Activated CD8-positive, alpha-beta memory T cell treated with anti-CD3 and anti-CD28 coated beads for 1 hour (primary cell): ENCODE measurements at places on chromosomes 1 and 21.

DNA sequence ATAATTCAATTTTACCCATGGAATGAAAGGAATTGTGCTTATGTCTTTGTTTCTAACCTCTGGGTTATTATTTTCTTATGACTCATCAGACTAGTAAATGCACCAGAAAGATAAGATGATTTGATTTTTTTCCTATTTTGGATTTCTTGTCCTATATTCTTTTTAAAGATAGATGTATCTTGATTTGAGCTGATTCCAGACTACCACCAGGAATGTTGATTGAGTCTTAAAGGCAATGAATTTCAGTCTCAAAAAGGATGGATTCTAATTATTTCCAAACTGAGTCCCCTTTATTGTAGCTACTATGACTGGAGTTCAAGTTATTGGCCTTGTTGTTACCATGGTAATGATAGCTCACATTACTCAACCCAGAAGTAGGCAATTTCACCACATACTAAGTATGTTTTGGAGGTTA lies 95.8 kb upstream of the RGS4 start:
- no peak for DNase-seq

GRCh38 chr1:191695865-191696264 lies 462.4 kb upstream of the RGS18 start:
- no peak for DNase-seq

GRCh38 chr1:34762474-34763141 lies 3.1 kb downstream of the GJB4 start:
- DNase-seq, result no peak

DNA sequence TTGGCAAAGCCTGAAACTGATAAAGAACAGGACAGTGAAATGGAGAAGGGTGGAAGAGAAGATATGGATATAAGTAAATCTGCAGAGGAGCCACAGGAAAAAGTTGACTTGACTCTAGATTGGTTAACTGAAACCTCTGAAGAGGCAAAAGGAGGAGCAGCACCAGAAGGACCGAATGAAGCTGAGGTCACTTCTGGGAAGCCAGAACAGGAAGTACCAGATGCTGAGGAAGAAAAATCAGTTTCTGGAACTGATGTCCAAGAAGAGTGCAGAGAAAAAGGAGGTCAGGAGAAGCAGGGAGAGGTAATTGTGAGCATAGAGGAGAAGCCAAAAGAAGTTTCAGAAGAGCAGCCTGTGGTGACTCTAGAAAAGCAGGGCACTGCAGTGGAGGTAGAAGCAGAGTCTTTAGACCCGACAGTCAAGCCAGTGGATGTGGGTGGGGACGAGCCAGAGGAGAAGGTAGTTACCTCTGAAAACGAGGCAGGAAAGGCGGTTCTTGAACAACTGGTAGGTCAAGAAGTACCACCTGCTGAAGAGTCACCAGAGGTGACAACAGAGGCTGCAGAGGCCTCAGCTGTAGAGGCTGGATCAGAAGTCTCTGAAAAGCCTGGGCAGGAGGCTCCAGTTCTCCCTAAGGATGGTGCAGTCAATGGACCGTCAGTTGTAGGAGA lies 16.3 kb downstream of the CCDC17 start:
- DNase-seq, result no peak

DNA sequence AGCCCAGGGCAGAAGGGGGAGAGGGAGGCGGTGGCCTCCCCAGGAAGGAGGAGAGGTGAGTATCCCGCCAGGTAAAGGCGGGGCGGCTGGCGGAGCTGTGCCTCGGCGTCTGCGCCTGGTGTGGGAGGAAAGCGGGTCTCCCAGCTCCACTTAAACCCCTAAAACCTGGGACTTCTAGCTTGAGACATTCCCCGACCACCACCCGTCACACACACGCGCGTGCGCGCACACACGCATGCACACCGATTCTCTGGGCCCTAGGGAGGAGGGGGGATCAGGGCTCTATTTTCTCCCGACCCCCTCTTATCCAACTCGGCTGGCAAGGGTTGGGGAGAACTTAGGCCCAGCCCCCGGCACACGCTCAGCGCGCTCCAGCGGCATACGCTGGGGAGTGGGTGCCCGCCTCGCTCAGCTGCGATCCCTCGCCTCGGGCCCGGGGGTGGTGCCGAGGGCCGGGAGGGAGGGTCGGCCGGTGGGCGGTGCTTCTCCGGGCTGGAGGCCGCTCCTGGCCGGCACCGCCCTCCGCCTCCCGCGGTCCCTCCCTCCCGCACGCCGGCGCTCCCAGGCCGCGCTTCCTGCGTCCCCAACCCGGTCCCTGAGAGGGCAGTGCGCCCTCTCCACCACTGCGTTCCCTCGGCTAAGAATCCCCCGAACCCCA lies at the start of gene TMEM51:
Gene TMEM51 (plus strand): TSS at position 564 of the 658 bp plus-strand sequence. CDS start 61,341 bp downstream, outside the sequence.
- DNase-seq, result no peak

GRCh38 chr1:17665950-17666720 lies 89.0 kb upstream of the ACTL8 start:
- DNase-seq, result no peak

DNA sequence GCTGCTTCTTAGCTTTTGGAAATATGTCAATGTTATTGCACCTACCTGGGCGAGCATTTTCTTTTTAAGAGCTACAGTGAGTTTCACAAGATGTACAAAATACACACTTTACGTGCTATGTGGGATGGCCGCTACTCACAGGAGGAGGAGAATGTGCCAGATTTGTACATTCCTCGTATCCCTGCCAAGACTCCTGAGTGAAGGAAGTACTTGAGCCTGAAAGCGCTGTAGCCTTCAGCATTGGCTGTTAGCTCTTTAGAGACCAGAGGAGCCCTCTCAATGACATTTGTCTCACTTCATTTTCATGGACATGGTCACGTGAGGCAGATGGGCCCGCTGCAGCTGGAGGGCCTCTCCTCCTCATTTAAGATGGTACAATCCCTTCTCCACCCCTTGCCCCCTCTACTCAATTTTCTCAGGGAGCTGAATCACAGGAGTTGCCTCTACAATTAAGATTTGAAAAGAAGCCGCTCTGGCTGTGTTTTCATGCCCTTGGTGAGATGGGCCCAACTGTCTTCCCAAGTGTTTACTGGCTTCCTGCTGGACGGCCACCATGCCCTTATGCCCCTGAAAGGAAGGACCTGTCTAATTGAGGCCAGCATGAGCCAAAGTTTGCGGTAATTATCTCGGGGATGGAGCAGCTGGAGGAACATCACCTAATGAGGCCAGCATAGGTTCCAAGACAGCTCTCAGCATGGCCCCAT lies 442.6 kb downstream of the PRDM2 start:
- no peak for DNase-seq

- no peak for DNase-seq
Observed at GRCh38 chr1:181779343-181779742, 282.2 kb downstream of the ZNF648 start.

- DNase-seq, result no peak
Observed at GRCh38 chr1:103267893-103268292, 159.6 kb upstream of the COL11A1 start.

GRCh38 chr1:212683357-212683722 lies 16.3 kb downstream of the BATF3 start:
- DNase-seq, result no peak

- DNase-seq, result no peak
Observed at GRCh38 chr1:173870252-173871075, 2.3 kb downstream of the ZBTB37 start.

DNA sequence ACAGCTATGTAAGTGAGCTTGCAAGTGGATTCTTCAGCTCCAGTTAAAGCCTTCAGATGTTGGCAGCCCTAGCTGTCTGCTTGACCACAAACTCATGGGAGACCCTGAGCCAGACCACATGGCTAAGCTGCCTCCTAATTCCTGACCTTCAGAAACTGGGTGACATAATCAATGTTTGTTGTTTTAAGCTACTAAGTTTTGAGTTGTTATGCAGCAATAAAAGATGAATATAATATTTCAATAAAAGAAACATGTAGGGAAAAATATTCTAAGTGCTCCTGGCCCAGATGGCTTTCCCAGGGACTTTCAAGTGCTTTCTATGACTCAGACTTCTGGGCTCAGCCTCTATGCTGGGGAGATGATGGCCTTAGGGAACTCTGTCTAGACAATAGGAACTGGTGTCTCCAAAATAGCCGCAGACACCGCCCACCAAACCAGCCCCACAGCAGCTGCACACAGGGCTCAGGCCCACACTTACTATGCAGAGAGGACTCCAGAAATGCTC lies 20.3 kb upstream of the AZIN2 start:
- DNase-seq, result no peak

- DNase-seq, result no peak
Observed at GRCh38 chr1:156689953-156690674, 12.9 kb upstream of the NES start.

DNA sequence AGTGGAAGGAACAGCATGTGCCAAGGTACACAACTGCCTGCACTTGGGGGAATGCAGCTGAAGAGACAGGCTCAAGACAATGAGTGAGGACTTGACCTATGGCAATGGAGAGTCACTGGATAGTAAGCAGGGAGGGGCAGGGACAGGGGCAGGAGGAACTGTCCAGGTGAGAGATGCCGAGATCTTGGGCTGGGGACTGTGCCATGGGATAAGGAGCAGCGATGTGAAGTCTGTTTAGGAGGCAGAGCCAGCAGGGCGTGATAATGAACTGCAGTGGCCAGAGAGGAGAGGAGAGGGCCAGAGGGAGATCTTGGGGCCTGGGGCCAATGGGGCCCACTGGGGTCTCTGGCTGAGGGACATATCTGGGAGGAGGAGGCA lies 17.8 kb upstream of the EPB41 start:
- no peak for DNase-seq

GRCh38 chr1:109783436-109783835 lies 19.7 kb upstream of the EPS8L3 start:
- no peak for DNase-seq

DNA sequence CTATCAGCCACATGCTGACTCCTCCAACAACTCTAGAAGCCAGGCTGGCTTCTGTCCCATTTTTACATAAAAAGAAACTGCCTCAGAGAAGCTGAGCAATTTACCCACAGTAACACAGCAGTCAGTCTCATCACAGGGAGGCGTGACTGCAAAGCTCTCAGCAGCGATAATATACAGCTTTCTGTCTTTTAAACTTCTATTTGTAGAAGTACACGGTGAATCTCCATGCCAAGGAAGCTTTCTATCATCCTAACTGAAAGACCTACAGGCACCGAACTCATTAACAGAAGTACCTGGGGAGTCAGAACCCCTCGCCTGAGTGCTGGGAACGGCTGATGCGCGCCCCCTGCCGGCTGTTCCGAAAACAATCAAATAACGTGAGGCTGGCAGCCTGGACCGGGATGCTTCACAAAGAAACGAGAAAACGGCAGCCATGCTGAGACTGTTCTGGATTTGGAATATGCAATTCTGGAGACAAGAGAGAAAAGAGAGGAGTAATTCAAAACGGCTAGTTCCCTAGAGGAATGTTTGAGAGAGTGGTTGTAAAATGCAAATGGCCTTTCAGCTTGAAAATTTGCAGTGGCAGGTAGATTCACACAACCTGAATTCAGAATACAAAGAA lies 43.5 kb upstream of the RAB4A start:
- peak; percentile 77 for DNase-seq

DNA sequence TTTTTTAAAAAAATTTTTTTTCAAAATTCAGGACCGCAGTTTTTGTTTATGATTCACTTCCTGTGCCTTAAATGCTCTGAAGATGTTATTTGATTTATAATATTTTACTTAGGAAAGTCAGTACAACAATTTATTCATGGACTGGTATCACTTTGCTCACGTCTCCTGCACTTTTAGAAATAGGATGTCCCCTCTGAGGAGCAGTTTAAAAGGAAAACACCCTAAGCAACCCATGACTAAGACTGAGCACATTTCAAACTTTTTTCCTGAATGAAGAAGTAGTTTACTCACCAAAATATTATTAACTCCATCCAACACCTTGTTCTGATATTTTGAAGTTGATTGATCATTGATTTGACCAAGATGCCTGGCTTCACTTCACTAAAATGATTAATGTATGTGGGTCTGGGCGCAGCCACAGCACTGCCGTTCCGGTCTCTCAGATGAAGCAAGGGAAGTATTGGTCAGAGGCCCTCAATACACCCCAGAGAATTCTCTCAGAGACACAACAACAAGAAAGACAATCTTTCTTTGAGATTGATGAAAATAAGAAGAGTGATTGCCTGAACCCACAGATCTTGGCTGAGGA lies 223.9 kb downstream of the TGFB2 start:
- no peak for DNase-seq

DNA sequence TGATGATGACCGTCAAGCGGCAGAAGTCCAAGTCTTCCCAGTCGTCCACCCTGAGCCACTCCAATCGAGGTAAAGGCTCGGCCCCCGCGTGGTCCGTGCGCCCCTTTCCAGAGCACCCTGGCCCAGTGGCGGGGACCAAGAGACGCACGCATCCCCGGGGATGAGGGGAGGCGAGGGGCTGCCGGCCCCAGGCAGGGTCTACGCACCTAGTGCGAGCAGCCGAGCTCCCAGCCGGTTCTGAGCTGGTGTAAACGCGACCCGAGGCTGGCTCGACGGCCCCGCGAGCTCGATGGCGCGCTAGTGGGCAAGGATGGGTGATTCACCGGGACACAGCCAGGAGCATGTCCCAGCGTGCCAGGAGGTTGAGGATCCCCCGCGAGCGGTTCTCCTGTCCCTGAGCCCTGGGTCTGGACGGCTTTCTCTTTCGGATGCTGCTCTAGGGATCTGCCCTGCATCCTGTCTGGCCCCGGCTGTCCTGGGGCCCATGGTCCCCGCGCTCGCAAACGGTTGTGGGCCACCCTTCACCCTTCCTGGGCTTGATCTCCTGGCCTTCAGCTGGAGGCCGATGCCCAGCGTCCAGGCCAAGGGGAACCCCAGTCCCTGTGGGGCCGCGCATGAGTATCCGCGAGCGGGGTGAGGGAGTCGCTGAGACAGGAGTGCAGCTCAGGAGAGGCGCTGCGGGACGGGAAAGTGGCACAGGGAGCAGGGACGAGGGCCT lies 689 bp downstream of the PKP1 start:
- no peak for DNase-seq

DNA sequence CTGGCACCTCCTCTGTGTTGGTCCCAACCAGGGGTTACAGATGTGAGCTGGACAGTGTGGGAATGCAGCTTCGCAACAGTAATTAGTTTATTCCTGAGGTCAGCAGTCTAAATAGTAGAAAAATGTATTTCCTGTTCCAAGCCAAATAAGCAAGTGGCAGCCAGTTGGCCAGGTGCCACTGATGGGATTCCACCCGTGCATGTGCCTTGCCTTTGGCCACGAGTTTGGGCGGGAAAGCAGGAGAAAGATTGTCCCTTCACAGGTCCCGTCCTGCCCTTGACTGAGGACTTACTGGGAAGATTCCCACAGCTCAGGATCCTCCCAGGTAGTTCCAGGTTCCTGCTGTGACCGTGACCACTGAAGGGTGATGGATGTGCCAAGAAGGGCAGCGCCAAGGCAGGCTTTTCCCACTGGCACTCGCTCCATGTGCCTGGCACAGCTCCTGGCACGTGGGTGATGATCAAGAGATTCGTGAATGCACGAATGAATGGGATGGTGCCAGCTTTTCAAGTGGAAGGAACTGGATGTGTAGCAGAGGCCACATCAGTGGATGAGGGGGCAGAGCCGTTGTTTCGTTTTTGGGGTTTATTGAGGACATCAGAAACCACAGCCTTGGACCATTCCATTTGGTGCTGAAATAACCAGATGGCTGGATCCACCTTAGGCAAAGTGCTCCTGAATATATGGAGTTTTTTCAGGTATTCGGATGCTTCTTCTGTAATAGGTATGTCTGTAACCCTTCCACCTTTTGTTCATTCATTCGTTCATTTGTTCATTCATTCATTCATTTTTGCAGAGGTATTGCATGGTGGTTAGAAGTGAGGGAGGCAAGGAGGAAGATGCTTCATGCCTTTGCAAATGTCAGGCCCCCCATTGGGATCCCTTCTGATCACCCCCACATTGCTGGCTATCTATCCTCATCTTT lies 62.4 kb upstream of the WNT4 start:
- DNase-seq, result no peak

GRCh38 chr1:28249013-28249865 lies 10.1 kb upstream of the SESN2 start:
- DNase-seq, result no peak

- no peak for DNase-seq
Observed at GRCh38 chr1:101147381-101147780, 89.4 kb upstream of the S1PR1 start.
